Activated CD4-positive, alpha-beta T cell treated with anti-CD3 and anti-CD28 coated beads, Interleukin-2, amount 50 U/mL, for 4 hours (primary cell): ENCODE measurements at places on chromosomes 4 and X.

DNA sequence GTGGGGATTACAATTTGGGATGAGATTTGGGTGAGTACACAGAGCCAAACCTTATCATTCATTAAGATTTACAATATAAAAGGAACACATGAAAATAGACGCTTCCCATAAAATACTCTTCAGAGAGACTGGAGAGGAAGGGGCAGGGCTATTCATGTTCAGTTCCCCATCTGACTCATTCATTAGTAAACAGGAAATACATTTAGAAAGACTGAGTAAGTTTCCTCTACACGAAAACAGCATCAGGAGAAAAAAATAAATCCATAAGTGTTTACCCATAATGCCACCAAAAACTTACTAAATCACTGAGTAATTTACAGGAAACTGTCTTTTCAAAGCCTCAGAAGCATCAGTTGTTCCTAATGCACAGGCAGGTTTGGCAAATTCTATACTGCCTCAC is 255.4 kb upstream of the CXorf51A start:
- no peak for DNase-seq

- DNase-seq = no peak
Observed at GRCh38 chr4:72390409-72390808, 178.6 kb downstream of the ADAMTS3 start.

GRCh38 chr4:183840311-183840710 is 64.8 kb upstream of the STOX2 start:
- DNase-seq = peak; percentile 46

GRCh38 chrX:93874554-93874953 is 200.5 kb downstream of the FAM133A start:
- DNase-seq = no peak

DNA sequence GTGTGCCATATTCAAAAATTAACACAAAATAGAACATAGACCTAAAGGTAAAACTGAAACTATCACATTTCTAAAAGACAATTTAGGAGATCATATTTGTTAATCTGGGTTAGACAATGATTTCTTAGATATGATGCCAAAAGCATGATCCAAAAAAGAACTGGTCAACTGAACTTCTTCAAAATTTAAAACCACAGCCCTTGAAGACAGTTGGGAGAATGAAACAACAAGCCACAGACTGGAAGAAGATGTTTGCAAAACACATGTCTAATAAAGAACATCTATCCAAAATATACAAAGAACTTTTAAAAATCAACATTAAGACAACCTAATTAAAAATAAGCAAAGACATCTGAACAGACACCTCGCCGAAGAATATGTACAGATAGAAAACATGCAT is 19.5 kb downstream of the COMMD8 start:
- no peak for DNase-seq

GRCh38 chr4:169976951-169977350 is 49.2 kb downstream of the MFAP3L start:
- no peak for DNase-seq

DNA sequence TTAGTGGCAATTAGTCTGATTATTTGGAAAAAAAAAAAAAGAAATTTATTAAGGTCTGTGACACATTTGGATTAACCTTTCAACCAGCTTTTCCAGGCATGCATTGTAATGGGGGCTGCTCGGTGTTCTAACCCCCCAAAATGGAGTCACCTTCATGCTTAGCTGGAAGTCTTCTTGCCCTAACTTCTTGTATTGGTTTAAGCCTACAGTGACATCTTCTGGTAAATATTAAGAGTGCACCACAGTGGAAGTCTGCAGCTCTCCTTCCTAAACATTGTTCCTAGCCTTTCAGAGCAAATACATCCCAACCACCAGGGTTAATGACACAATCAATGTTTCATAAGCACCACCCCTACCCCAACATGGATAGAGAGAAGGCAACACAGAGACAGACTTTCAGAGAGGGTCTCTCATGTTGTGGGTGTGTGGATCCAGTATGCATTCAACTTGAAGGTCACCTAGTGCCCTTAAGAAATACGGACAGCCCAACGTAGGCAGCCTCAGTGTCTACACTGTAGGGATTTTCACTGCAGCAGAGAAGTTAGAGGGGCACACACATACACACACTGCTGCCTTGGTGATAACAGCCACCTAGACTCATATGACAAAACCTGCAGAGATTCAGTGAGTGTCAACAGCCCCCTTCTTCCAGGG is 142.9 kb upstream of the MBNL3 start:
- DNase-seq = no peak

GRCh38 chr4:57023104-57023503 is 44.4 kb downstream of the POLR2B start:
- no peak for DNase-seq

- no peak for DNase-seq
Observed at GRCh38 chrX:154873329-154873728, 12.8 kb upstream of the F8A1 start.

DNA sequence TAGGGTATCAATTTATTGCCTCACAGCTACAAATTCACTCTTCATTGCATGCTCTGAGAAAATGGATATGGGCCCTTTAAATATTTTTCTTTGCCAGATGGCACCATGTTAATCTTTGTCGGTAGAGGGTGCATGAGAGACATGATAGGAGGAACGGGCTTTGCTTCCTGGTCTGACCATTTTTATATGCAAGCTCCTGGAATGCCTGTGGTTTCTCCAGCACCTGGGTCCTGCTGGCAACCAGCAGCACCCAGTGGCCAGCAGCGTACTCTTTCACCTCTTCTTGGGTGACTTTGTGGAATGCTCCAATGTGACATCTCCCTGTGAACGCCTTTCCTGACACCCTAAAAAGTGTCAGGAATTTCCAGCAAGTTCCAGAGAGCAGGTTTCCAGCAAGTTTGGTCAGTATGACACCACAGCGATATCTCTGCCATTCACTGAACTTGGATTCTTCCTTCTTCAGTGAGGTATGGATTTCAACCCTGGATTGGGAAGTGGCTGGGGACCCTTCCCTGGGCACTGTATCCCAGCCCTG is 140.3 kb upstream of the PGRMC2 start:
- DNase-seq = no peak

- DNase-seq = no peak
Observed at GRCh38 chrX:3461397-3462165, 115.1 kb upstream of the MXRA5 start.

DNA sequence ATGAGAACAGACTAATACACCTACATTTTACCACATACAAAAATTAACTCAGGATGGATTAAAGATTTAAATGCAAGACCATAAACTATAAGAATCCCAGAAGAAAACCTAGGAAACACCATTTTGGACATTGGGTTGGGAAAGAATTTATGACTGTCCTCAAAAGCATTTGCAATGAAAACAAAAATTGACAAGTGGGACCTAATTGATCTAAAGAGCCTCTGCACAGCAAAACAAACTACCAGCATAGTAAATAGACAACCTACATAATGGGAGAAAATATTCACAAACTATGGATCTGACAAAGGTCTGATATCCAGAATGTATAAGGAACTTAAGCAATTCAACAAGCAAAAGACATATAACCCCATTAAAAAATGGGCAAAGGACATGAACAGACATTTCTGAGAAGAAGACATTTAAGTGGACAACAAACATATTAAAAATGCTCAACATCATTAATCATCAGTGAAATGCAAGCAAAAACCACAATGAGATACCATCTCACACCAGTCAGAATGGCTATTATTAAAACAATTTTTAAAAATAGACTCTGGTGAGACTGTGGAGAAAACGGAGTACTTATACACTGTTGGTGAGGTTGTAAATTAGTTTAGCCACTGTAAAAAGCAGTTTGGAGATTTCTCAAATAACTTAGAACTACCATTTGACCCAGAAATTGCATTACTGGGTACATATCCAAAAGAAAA is 221.7 kb upstream of the DIPK2B start:
- no peak for DNase-seq

GRCh38 chr4:124325690-124326089 is 386.8 kb downstream of the ANKRD50 start:
- DNase-seq = no peak

DNA sequence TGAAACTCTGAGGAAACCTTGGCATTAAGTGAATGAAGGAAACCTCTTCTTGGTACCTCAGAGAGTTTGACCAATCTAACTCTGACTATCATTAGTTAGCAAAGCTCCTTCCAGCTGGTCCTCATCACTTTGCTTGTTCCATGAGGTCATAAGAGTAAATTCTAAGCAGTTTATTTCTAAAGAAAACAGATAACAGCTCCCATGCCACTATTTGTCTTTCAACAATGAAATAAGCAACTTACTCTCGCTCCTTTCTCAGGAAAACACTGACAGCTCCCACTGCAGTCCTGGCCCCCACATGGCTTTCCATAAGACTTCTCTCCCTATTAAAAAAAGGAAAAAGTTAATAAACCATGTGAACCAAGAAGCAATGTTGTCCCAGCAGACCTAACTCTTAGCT is 127.7 kb downstream of the COL4A6 start:
- DNase-seq = no peak

DNA sequence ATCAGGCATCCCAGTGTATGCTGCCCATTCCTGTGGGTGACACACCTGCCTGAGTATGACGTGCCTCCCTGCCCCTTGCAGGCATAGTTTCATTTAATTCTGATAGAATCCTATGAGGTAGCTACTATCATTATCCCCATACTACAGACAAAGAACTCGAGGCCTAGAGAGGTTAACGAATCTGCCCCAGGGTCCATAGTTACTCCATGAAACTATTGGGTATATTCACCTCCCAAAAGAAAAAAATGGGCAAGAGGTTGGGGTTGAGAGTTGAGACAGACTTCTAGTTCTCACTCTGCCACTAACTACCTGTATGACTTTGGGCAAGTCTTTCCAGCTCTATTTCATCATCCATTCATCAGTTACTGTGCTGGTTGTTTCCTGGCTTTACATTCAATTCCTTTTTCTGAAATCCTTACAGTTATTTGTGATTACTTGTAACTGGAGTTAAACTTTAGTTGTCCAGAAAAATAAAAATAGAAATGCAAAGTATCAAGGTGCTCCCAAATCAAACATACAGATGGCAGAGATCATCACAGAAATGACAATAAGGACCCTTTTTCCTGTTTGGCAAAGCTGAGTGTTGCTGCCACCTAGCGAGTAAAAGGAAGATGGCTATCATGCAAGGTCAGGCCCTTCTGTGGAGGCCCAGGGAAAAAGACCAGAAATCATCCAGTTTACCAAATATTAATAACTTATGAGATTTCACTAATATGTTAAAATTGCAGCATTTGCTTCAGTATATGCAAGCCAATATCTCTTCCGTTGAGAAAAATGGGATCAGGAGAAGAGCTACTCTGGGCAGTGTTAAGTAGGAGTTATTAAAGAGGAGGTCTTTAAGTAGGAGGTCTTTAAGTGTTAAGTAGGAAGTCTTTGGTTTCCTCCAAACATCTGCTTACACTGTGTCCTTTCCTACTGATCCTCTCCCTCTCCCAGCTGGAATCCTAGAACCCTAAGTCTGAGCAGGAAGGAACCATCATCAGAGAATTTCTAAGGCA is 17.1 kb upstream of the MAP7D3 start:
- peak; percentile 36 for DNase-seq
